ENCODE measurements at places on chromosomes 11 and 22.
A peak's percentile ranks its signal among the peaks of the same experiment; 100 is the strongest.

GRCh38 chr11:118634431-118635236 is 27.2 kb downstream of the PHLDB1 start:
- DNase-seq: peak; percentile 41

GRCh38 chr11:93652161-93652597 is 9.3 kb upstream of the CEP295 start:
- peak; percentile 17 for DNase-seq

DNA sequence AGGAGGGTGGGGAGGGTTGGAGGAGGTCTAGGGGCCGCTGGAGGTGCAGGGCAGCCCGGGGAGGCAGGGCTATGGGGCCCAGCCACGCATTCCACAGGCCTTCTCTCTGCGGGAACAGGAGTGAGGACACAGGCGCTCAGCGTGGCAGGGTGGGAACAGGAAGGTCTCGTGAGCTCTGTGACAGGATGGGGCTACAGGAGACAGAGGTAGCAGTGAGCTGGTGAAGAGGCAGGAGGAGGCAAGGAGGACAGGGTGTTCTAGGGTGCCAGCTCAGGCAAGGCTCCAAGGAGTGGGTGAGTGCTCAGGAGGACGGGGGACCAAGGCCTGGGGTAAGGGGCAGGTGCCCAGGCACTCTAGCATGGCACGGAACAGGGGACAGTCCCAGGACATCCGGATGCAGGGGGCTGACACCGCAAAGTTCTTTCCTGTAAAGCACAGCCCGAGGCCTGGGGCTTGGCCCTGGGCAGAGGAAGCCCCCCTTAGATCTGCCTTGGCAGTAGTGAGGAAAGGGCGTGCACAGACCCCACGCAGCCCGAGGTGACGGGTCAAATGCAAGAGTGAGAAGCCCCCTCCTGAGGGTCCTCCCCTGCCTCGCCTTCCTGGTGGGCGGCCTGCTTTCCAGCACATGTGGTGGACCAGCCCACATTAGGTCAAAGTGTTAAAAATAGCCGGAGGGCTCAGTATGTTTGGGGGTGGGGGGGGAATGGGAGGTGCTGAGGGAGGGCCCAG is 4.7 kb upstream of the NEAT1 start:
- no peak for DNase-seq

- DNase-seq: no peak
Observed at GRCh38 chr11:33534575-33534974, 166.1 kb downstream of the C11orf91 start.

DNA sequence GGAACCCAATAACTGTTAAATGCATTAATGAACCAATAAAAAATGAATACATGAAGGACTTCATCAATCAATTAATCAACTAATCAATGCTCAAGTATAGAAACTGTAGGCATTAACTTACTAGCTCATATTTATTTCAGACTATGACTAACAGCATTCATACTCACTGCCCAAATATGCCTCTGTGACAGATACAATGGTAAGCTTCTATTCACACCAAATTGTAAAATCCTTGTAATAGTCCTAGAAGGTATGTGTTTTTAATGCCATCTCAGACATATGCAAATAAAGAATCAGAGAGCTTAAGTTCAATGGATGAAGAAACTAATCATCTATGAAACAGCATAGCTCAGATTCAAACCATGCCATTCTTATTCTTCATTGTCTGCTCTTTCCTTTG is 1253.6 kb upstream of the TENM4 start:
- DNase-seq: no peak

DNA sequence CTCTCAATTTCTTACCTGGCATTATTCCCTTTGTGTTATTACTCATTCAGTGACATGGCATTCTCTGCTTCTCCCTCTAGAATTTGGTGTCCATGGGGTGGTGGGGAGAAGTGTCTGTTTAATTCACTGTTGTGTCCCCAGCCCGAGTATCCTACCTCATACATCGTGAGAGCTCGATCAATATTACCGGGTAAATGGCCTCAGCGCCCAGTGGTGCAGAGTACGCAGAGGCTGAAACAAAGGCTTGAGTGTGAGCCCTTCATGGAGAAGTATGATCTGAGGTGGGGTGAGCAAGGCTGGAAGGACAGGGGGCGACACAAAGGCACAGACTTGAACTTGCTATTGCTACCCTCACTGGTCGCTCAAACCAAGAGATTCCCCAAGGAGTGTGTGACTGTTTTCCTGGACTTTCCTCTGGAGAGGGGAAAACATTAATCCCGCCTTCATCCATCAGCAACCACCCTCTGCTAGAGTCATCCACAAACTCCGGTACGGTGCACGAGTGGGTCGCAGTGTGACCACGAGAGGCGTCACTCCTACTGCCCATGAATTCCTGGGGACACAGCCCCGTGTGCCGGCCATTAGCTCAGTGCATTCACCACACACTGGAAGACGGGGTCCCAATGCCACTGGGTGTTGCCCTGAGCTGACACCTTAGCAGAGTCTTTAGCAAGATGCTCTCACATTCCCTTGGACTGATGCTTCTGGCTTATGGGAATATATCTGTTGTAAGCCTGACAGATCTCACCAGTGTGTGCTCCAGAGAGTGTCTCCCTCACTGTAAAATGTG is 35.0 kb upstream of the CCND1 start:
- DNase-seq: peak; percentile 21

DNA sequence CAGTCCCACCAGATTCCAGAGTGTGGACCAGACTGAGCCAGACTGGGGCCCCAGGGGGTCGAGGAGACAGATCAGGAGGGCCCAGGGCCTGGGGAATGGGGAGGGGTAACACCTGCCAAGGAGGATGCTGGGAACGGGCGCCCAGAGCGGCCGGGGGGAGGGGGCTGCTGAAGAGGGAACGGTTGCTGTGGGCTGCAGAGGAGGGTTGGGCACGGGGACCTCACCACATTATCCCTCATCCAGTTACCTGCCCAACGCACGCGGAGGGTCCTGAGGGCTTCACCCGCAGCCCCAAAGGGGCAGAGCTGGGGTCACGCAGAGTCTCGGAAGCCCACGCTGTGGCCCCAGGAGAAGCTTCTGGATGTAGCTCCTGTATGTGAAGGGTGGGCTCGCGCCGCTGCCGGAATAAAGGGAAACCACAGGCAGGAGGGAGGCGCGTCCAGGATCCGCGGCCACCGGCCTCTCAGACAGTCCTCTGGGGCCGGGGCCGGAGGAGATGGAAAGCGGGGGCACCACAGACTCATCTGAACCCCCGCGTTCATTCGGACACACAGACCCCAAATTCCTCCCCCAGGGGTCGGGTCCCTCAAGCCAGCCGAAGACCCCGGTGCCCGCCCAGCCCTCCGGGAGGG is 866 bp upstream of the SELENOO start:
- DNase-seq: no peak

DNA sequence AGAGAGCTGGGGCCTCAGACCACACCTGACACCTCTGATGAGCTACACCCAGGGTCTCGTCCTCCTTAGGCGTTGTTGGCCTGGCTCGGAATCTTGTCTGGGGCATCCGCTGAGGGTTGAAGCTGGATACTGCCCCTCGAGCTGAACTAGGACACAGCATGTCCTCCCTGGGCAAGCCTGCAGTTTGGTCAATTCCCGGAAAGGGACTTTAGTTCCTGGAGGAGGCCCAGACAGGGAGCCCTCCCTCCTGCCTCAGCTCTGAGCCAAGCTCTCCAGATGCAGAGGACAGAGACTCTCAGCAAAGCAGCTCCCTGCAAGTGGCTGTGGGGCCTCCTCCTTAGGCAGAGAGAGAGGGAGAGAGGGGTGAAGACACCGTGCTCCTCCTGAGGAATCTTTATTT is 4.9 kb downstream of the APOL3 start:
- peak; percentile 35 for DNase-seq

DNA sequence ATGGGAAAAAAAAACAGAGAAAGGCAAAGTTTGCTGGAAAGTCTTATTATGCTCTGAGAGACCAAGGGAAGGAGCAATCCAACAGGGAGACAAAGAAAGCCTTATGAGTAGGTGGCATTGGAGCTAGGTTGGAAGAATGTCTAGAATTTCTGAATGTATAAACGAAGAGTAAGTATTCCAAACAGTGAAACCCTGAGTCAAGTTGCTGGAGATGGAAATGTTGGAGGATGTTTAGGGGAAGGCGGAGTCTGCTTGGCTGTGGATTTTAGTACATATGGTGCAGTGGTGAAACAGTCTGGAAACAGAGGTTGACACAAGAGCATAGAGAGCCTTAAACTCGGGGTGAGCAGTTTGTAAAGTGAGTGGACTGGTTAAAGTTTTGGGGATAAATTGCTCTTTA is 314.8 kb upstream of the CADM1 start:
- DNase-seq: no peak

GRCh38 chr22:40258501-40258915 is 80.8 kb downstream of the TNRC6B start:
- no peak for DNase-seq

DNA sequence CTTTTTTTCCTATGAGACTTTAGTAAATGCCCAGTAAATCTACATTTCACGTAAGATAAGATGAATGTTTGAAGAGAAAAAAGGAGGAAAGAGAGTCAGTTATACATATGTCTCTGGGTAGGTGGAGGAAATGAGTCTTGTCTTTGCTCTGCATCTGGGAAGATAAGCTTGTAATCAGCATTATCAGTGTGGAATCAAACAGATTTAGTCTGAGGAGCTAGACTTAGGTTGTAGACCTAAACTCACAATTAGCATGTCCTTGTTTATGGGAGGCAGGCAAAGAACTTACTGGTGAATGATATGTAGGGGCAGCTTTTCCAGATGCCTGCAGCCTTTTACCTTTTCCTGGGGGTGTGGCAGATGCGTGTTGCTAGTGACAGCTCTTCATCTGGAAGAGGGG is 962.3 kb downstream of the TBC1D22A start:
- DNase-seq: no peak

GRCh38 chr11:46520971-46521745 is 72.7 kb downstream of the AMBRA1 start:
- no peak for DNase-seq

DNA sequence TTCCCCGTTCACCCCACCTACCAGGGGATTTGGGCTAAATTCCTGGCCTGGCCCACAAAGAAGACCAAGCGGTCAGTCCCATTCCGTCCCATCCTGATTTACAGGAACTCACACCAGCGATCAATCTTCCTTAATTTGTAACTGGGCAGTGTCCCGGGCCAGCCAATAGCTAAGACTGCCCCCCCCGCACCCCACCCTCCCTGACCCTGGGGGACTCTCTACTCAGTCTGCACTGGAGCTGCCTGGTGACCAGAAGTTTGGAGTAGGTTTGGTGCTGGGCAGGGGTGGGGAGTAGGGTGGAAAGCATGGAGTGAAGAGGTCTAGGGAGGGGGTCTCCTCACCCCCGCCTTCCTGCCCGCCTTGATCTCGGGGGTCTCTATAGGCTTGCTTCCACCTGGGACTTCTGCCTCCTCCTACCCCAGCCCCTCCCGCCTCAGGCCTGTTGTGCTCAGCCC is at the start of gene SERPING1:
Gene SERPING1, plus strand, starts transcription at position 225 of the 455 bp plus-strand sequence. CDS start 586 bp downstream, outside the sequence.
- no peak for DNase-seq

GRCh38 chr22:44093791-44094190 is 69.7 kb downstream of the PARVB start:
- DNase-seq: no peak

DNA sequence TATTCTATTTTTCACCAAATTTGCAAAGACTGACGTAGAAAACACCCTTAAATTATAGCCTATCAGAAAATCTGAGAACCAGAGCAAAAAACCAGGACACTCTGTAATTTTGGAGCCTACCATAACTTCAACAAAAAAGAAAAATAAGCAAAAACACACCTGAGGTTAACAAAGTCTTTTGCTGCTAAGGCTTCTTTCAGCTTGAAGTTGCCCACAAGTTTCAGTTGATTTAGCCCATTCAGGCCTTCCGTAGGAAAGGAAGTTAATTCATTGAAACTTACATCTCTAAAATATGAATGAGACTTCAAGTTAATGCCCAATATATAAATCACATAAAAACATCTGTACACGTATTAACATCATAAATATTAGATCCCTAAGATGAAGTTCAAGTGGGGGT is 10.4 kb upstream of the CCDC34 start:
- DNase-seq: no peak

- DNase-seq: no peak
Observed at GRCh38 chr22:43465291-43466015, 53.6 kb downstream of the MPPED1 start.

- DNase-seq: no peak
Observed at GRCh38 chr11:19351426-19351825, 110.7 kb upstream of the E2F8 start.

- DNase-seq: peak; percentile 55
Observed at GRCh38 chr11:78030429-78031325, 7.6 kb upstream of the KCTD14 start.

DNA sequence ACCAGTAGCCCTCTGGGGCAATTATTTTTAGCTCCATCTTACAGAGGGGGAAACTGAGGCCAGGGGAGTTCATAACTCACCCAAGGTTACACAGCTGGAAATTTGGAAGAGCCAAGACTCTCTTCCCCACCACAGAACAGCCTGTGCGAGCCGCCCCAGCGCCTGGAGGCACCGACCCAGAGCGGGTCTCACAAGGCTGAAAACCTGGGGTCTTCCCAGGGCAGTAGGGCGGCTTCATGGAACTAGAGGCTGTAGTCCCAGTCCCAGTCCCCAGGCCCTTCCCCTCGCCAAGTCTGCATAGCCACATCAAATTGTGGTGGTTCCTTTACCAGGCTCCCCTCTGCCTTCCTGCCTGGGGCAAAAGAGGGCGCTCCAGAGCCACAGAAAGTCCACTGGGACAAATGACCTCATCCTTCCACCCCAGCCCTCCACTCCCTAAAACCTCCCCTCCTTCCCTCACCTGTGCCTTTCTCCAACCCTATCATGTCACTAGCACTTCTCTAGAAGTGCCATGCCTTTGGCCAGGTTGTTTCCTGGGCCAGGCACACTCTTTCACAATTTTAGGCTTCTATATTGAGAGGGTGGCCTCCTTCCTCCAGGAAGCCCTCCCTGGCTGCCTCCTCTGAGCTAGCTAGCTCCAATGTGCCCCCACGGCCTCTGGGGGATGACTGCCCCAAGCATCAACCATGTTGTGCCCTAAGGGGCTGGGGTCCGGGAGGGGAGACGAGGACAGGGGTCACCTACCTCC is 15.2 kb upstream of the CDC42EP1 start:
- peak; percentile 81 for DNase-seq

- peak; percentile 93 for DNase-seq
Observed at GRCh38 chr22:19962909-19963806, 21.5 kb upstream of the TXNRD2 start.

DNA sequence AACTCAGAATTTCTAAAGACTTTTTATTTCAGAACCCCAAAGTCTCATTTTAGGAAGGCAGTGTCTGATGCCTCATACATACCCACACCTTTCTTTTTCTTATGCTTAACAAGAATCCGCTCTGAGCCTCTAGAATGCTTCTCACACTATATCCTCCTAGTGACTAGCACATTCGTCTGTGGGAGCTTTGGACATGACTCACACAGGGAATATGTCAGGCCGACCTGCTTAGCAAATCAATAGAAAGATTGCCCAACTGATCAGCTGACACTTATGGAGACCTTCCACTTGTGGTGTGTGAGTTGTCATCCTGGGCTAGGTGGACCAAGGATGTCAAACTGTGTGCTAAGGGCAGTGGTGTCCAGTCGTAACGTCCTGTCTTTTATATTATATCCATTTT is 129.9 kb upstream of the TTC12 start:
- DNase-seq: peak; percentile 35

- peak; percentile 83 for DNase-seq
Observed at GRCh38 chr22:42743501-42743991, 22.9 kb upstream of the A4GALT start.
